ENCODE measurements at places on chromosomes 5 and 9.

- DNase-seq, result no peak
Observed at GRCh38 chr9:4494332-4494731, 4.1 kb downstream of the SLC1A1 start.

DNA sequence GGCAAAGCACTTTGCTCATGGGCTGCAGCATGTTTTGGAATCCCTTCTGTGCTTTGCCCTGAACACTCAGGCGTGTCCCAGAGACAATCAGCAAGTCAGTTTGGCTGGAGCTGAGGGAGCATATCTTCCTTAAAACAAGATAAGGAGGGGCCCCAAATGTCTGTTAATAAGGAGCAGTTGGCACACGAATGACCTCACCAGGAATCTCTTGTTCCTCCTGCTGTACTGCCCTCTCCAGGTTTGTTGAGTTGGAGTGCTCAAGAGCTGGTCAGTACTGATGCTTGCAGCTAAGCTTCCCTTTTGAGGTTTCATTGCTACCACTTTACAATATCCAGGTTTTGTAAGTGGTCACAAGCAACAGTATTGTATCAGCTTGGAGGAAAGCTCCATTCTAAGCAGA, 101.3 kb upstream of the EGFLAM start:
- no peak for DNase-seq

DNA sequence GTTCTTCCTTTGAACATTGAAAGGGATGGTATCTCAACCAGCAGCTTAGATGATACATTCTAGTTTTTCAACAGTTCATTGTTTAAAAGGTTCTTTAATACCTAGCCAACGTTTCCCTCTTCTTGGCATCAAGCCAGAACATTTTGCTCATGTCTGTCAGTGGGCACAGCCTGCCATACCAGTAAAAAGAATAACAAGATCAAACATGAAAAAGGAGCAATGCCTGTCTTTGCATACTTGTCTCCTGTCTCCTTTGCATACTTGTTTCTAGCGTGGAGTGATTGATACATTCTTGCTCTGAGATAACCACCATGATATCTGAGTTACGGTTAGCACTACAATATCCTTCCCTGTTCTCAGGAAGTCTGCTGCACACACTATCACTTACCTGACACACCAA, 248.6 kb upstream of the DAPK1 start:
- DNase-seq, result no peak

DNA sequence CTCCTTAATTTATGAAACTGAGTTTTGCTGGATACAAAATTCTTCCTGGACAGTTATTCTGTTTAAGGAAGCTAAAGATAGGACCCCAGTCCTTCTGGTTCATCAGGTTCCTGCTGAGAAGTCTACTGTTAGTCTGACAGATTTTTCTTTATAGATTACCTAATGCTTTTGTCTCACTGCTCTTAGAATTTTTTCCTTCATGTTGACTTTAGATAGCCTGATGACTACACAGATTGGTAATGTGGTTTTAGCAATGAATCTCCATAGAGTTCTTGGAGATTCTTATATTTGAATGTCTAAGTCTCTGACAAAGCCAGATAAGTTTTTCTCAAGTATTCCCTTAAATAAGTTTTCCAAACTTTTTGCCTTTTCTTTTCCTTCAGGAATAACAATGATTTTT, 419.7 kb downstream of the CDH10 start:
- no peak for DNase-seq

- DNase-seq, result no peak
Observed at GRCh38 chr9:136140966-136141365, 22.3 kb upstream of the TMEM250 start.

All from AML-193 (cell line).